ENCODE measurements at places on chromosomes 2 and 18. TPM values are rescaled to one million over a fixed set of nuclear protein-coding genes. Genes with fewer than 3 reads are reported as not detected.

DNA sequence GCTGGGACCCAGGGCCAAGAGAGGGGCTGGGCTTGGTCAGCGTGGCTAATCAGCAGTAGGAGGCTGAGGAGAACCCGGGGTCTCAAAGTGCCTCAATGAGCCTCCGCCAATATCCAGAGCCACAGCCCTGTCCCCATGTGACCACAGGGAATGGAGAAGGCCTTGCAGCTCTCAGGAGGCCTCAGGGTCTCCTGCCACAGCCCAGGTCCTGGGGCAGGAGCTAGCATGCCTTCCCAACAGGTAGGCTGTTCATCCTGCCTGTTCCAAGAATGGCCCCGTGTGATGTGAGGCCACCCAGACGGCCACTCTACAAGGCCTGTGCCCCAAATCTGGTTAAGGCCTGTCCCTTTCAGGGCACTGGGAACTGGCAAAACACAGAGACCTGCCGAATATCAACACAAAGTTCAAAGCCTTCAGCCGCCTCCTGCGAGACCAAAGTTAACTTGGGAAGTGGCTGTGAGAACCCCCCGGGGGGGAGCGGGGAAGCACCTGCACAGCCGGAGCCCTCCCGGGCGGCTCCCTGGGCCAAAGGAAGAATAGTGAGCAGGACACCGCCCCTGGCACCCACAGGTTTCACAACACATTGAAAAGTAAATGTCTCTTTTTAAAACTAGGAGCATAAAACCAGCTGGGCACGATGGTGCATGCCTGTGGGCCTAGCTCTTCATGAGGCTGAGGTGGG lies 4.5 kb upstream of the LIMS2 start:
- peak; percentile 51 for DNase-seq

ALPI gene
- polyA plus RNA-seq: not detected

DNA sequence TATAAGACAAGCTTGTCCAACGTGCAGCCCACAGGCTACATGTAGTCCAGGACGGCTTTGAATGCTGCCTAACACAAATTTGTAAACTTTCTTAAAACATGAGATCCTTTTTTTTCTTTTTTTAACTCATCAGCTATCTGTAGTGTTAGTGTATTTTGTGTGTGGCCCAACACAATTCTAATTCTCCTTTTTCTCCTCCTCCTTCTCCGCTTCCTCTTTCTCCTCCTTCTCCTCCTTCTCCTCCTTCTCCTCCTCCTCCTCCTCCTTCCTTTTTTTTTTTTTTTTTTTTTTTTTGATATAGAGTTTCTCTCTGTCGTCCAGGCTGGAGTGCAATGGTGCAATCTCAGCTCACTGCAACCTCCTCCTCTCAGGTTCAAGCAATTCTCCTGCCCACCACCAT lies 39.3 kb upstream of the GTF2A1L start:
- DNase-seq: no peak

GRCh38 chr2:206565666-206566065 lies 76.6 kb upstream of the FAM237A start:
- DNase-seq: no peak

DNA sequence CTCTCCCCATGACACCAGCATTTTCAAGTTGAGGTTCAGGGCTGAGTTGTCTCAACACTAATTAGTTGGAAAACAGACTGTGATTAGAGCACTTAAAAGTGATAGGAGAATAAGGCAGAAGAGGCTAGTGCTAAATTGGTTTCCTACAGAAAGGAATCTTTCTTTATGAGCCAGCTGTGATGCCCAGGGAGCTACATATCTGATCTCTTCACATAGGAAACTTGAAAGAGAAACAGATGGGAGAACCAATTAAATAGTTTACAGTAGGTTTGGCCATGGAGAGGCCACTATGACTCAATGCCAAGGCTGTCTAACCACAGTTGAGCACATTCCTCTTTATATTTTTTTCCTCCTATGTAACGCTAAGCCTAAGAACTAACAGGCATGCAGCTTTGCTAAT lies 418.3 kb upstream of the CYRIA start:
- no peak for DNase-seq

GRCh38 chr18:32450874-32451273 lies 19.8 kb downstream of the GAREM1 start:
- peak; percentile 28 for DNase-seq

DNA sequence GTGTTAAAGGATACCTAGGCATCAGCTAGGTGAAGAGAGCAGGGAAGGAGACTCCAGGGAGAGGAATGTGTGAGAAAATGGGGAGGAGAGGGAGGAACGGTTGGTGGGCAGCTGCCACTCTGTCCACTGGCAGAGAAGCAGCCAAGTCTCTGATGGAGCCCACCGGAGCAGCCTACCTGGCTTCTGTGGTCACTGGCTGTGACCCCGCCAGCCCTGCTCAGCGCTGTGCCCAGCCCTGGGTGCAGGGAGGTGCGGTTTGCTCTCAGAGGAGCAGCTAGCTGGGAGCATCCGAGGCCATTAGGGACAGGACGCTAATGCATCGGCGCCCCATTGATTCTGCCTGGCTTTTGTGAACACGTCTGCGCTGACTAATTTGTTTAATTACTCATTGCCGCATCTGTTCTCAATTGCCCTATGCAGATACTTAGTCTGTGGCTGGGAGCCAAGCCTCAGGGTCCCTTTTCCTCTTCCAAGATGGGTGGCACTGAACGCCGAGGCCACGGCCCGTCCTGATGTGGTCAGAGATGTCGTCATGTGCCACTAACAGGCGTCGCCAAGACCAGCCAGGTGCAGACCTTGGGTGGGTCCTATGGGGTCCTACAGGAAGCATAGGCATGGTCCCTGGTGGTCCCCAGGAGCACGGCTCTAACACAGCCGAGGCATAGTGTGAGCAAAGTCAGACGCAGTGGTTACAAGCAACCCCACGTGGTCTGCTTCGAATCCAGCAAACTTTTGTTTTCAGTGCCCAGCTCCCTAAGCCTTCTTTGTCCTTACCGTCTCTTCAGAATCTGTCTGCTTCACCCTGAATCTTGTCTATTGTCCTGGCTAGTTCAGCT lies 82.0 kb downstream of the RRM2 start:
- no peak for DNase-seq

DNA sequence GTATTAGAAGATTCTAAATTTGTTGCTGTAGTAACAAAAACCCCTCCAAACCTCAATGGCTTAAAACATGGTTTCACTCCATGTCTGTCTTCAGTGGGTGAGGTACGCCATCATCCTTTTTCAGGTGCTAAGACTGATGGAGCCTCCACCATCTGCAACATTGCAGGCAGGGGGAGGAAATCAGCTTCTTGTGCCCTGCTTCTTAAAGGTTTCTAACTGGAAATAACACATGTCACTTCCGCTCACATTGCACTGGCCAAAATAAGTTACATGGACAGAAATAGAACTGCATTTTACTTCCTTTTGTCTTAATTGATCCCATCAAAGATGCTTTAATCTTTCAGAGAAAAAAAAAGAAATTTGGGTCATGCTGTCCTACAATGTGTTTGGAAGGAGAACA lies 94.1 kb downstream of the GALNT3 start:
- no peak for DNase-seq

DNA sequence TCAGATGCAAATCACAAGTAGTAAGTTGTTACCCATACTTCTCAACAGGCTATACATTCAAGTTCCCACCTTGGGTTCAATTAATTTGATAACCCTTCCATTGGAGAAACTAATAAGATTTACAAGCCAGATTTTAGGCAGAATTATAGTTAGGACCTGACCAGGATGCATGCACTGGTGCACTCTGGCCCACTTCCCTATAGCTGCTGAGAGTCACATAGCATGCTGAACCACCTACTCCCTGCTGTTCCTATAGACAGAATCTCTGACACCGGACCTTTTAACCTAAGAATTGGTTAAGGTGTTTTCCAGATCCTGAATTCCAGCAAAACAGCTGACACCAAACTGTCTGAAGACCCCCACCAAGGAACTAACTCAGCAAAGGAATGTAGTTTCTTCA lies 26.2 kb downstream of the FAM210A start:
- no peak for DNase-seq

MAPK4 gene
- 8.5 TPM for polyA plus RNA-seq

- no peak for DNase-seq
These were observed 142.2 kb downstream of the SATB2 start for GRCh38 chr2:199315299-199316179.

- DNase-seq: peak; percentile 80
These were observed 1.4 kb downstream of the B3GNT2 start for GRCh38 chr2:62197011-62197924.

SIX3 gene
- polyA plus RNA-seq: not detected

DNA sequence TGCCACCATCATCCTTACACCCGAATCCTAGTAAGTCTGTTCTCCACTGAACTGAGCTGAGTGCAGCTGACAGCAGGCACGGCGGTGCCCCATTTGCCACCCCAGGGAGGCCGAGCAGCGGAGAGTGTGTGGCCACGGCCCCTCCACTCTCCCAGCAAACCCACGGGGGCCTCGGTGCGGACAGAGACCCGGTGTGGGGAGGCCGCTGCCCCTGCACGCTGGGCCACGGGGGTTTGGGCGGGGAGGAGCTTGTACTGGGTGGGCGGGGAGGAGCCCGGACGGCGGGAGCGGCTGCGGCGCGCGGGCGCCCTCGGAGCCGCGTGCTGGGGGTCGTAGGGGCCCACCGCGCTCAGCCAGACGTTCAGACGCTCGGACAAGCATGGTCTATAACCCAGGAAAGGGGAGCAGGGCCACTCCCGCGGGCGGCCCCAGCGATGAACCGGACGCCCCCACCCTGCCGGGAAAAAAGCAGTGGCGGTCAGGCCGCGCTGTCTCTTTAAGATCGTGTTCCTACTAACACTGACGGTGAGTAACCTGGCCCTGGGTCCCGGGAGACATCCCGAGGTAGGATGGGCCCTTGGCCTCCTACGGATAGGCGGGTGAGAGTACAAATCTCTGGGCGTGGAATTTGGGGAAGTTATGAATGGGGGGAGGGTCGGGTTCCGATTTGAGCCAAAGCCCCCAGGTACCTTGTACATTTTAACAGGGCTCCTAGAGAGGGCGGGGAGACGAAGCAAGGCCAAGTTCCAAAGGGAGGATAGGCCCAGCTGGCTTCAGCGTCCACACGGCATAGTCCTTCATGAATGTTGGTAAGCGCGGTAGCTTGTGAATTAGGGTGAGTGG lies at the start of gene ITPRIPL1:
Gene ITPRIPL1 (plus strand): TSS at position 277 of the 843 bp plus-strand sequence. CDS start 523 bp downstream, at position 800.
- DNase-seq: no peak

DNA sequence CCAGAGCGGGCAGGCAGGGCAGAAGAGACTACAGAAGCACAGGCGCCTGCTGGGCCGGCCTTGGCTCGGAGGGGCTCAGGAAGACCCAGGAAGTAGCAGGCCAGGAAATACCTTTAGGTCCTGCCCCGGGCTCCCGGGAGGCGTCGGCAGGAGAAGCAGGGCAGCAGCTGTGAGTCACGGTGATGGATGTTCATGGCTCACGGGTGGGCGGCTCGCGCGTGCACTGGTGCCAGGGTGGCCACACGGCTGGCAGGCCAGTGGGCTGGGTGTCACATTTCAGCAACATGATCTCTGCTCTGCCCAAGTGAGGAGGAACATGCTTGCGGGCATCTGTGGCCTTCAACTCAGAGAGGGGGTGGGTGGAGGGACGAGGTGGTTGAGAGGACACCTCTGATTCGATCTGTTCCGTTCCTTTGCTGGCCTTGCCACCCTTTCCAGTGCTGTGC lies 139.3 kb downstream of the KLHL29 start:
- no peak for DNase-seq

DNA sequence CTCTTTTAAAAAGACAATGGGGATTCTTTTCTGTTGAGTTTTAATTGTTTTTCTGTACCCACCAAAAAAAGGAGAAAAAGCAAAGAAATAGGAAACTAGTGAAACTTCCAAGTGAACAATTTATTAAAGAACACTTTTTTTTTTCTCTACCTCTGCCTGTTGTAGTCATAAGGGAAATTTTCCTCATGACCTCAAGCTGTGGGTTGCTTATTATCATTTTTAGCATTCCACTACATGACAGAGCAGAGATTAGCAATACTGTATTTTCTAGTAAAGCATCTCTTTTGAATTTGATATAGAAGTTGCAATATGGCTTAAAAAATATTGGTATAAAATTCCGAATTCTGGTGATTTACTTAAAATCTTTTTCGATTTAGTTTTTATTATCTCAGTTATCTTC lies 87.9 kb upstream of the LRRTM1 start:
- DNase-seq: no peak

TRIM43 gene
- not detected for polyA plus RNA-seq

DNA sequence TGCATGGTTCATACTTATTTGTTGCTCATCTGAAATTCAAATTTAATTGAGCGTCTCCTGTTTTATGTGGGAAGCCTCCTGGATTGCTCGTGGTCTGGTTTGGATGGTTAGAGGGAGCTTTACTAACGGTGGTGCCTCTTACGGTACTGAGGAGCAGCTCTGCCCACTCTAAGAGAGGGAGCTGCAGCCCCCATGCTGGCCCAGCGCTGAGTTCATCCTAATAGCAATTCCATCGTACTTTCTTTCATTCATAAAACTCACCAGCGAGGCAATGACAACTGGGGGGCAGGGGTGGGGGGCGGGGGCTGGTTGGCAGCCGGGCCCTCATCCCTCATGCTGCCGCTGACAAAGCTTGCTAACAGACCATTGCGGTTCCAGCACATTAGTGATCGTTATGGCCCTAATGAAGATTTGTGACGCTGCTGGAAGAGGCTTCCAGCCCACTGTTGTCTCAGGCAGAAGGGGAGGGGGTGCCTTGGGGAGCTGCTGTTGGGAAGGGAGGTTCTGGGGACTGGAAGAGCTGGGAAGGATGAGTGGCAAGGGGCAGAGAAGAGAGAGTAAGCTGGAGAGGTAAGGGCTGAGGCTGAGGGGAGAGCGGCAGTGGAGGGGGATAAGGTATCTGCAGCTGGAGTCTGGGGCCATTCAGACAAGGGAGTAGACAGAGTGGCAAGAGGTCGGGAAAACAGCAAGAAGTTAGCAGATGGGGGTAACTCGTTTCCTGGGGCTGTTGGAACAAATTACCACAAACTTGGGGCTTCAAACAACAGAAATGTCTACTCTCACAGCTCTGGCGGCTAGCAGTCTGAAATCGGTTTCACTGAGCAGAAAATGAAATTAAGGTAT lies 238.1 kb downstream of the LPIN1 start:
- DNase-seq: no peak

- no peak for DNase-seq
These were observed 167.9 kb upstream of the NXPH2 start for GRCh38 chr2:138948070-138948539.

DNA sequence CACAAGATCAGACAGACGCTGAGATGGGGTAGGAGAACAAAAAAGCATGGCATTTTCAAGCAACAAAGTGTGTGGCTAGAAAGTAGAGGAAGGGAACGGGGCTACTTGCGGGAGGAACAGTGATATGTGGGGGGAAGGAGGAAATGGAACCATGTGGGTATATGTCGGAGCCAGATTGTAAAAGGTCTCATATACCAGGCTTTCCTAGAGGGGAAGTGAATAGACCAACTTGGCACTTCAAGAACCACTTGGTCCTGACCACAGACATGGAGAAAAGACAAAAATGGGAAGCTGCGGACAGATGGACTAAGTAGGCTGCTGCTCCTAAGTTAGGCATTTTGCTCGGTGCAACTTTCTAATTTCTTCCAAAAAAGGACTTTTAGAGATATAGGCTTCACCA lies 196.0 kb downstream of the DCC start:
- no peak for DNase-seq

GRCh38 chr18:55483266-55483871 lies 104.6 kb downstream of the TCF4 start:
- no peak for DNase-seq

GALNT3 gene
- polyA plus RNA-seq: 0.19 TPM
